ENCODE measurements at places on chromosomes 1 and 21.

GRCh38 chr1:218353656-218354055 is 8.5 kb downstream of the TGFB2 start:
- no peak for DNase-seq

GRCh38 chr1:184352776-184353175 is 34.1 kb upstream of the C1orf21 start:
- no peak for DNase-seq

- no peak for DNase-seq
These were observed 68.7 kb downstream of the DNTTIP2 start for GRCh38 chr1:93810316-93810715.

DNA sequence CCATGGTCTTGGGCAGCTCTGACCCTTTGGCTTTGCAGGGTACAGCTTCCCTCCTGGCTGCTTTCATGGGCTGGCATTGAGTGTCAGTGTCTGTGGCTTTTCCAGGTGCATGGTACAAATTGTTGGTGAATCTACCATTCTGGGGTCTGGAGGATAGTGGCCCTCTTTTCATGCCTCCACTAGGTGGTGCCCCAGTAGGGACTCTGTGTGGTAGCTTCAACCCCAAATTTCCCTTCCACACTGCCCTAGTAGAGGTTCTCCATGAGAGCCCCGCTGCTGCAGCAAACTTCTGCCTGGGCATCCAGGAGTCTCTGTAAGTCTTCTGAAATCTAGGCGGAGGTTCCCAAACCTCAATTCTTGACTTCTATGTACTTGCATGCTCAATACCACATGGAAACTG is 494.5 kb upstream of the LRRC7 start:
- DNase-seq, result no peak

DNA sequence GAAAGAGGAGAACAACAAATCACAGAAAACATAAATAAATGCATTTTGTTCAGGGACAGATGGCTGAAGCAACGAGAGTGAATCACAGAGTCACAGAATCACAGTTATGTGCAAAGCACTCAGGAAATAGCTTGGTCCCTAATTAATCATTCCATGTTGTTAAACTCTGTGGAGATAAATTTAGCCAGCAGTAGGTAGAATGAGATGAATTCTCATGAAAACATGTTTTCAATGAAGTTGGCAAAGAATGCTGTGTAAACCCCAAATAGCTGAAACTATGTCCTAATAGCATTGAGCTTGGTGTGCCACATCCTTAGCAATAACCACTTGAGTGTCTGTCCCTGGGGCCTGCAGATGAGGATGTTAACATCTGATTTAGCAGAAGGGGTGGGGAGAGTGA is 20.4 kb downstream of the LEPR start:
- DNase-seq, result no peak

DNA sequence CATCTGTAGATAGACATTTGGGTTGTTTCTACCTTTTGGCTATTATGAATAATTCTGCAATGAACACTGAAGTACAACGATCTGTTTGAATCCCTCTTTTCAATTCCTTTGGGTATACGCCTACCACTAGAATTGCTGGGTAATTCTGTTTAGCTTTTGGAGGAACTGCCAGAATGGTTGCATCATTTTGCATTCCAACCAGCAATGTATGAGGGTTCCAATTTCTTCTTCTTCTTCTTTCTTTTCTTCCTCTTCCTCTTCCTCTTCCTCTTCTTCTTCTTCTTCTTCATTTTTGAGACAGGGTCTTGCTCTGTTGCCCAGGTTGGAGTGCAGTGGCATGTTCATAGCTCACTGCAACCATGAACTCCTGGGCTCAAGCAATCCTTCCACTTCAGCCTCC is 13.8 kb upstream of the THEM5 start:
- no peak for DNase-seq

DNA sequence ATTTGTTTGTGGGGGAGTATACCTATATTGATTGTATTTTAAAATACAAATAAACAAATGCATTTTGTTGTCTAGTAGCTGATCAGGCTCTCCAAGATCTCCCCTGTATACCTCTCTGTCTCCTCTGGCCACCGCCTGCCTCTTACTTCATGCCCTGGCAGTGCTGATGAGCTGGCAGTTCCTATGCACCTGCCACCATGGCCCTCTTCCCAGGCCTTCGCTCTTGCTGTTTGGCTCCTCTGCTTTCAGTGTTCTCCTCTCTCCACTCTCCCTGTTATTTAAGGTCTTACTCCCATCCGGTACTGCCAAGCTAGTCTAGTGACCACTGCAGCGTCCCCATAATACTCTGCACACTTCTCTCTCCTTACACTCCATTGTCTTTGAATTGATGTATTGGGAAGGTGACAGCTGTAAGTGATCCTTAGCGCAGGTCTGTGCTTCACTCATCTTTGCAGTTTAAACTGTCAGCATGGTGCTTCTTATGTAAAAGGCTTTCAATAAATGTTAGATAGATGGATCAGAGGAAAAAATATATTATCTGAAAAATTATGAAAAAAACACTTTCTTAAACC is 88.1 kb upstream of the ATP1A1 start:
- no peak for DNase-seq

- no peak for DNase-seq
These were observed 8.4 kb downstream of the GSTM3 start for GRCh38 chr1:109732390-109732881.

DNA sequence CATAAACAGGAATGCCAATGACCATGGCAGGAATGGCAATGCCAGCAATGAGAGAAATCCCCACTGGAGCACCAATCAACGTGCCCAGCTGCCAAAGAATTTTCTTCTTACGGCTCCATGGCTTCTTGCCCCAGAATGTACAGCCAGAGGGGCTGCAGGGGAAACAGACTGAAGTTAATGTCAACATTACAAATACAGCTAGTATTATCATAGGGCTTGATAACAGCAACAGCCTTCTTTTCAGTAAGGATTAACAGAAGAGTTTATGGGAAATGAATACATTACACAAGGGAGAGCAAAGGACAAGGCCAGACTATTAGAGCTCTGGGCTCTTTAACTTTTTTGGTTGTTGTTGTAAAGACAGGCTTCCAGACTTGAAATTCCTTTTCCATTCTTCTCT is 18.2 kb downstream of the RNF19B start:
- no peak for DNase-seq

- no peak for DNase-seq
These were observed 1551.6 kb downstream of the MRPL39 start for GRCh38 chr21:24055696-24056095.

- no peak for DNase-seq
These were observed 55.2 kb downstream of the TOMM20 start for GRCh38 chr1:235073331-235073967.

- no peak for DNase-seq
These were observed 30.6 kb downstream of the OMA1 start for GRCh38 chr1:58515794-58516401.
